ENCODE measurements at places on chromosomes 5 and 9.

- no peak for DNase-seq
These were observed 534.5 kb upstream of the MEF2C start for GRCh38 chr5:89417515-89417914.

DNA sequence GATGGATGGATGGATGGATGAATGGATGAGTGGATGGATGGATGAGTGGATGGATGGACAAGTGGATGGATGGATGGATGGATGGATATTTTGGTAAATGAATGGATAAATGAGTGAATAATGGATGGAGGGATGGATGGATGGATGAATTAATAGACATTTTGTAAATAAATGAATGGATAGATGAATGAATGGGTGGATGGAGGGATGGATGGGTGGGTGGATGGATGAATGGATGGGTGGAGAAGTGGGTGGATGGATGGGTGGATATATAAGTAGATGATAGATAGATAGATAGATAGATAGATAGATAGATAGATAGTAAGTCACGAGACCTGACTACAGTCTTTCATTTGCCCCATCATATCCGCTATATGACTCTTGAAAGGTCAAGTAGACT is 82.7 kb upstream of the OLFM1 start:
- DNase-seq = no peak

DNA sequence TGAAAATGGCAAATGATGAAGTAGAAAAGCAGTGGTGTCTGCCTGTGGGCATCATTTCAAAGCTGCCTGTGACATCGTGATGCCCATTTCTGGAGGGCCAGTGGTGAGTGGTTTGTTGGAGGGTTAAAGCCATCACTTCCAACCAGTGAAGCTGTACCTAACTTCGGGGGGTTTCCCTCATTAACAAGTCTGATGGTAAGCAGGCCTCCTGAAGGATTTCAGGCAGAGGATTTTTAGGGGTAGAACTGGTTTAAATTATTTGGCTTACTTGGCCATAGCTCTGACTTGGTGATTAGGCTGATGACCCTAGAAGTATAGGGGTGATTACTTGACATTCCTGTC is 10.7 kb downstream of the TNFAIP8 start:
- no peak for DNase-seq

GRCh38 chr5:115586525-115587146 is 15.6 kb downstream of the TICAM2 start:
- no peak for DNase-seq

DNA sequence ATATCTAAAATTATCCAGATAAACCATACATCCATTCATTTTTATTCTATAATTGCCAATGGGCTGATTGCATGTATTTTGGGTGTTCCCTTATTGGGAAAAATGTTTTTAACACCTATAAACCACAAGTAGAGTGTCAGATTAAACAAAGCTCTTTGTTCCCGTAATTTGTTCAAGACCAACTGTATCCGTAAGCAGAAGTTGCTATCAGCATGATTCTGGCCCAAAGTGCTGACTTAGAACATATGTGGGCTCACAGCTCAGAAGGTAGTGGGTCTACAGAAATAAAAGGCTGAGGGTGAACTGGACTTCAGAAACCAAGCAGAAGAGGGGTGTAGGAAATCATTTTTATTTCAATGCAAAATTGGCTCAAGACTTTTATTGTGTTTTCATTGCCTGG is 23.5 kb upstream of the IL7R start:
- DNase-seq = no peak

- DNase-seq = no peak
These were observed 16.8 kb upstream of the JADE2 start for GRCh38 chr5:134508521-134509195.

GRCh38 chr5:169707686-169708085 is 70.6 kb downstream of the DOCK2 start:
- no peak for DNase-seq
